ENCODE measurements at places on chromosomes 2 and 18.

- peak; percentile 54 for DNase-seq
These were observed 376.1 kb downstream of the IRS1 start for GRCh38 chr2:226423498-226423960.

- DNase-seq: no peak
These were observed 367.0 kb downstream of the STK39 start for GRCh38 chr2:167880415-167880814.

GRCh38 chr18:35159782-35160181, 81.1 kb upstream of the ZNF397 start:
- DNase-seq: no peak

DNA sequence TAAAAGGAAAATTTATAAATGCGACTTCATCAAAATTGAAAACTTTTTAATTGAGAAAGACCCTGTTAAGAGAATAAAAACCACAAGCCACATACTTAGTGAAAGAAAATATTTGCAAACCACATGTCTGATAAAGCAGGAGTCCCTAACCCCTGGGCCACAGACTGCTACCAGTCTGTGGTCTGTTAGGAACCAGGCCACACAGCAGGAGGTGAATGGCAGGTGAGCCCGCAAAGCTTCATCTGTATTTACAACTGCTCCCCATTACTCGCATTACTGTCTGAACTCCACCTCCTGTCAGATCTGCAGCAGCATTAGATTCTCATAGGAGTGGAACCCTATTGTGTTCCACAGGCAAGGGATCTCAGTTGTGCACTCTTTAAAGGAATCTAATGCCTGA, 95.5 kb upstream of the CRACDL start:
- DNase-seq: peak; percentile 2

DNA sequence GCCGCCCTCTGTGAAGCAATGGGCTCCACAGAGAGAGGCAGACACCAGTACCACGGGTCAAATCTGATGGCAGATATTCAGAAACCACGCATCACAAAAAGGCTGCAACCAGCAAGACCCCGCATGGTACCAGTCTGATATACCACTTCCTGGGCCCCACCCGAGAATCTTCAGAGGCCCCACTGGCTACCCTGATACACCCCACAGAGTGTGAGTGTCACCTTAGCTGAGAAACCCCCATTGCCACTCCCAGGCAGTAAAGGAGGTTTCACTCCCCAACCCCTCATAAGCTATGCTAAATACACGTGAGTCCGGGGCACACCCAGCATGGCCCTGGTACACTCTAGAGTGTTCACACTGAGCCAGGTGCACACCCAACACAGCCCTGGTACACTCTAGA, 160.0 kb downstream of the EIPR1 start:
- no peak for DNase-seq

GRCh38 chr2:113255140-113256070, 23.3 kb downstream of the PAX8 start:
- DNase-seq: no peak

GRCh38 chr2:139805441-139805840, 1025.3 kb upstream of the NXPH2 start:
- DNase-seq: peak; percentile 15

DNA sequence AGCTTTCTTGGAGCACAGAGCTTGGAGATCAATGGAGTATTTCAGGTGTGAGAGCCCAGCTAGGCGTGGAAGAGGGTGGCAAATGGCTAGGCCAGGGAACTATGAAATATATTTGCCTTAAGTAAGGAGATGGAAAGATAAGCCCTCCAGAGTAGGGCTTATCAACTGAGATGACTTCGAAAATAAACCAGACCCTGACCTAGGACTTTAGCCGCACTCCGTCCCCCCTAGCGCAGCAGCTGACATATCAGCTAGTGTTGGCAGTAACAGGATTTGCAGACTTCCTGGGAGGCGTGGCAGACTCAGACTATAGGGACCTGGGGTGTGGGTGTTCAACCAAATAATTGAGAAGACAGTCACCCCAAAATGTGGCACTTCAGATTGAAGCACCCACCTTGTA, 127.7 kb upstream of the EPAS1 start:
- DNase-seq: no peak

- no peak for DNase-seq
These were observed 43.5 kb downstream of the RAB3GAP1 start for GRCh38 chr2:135095591-135095990.

DNA sequence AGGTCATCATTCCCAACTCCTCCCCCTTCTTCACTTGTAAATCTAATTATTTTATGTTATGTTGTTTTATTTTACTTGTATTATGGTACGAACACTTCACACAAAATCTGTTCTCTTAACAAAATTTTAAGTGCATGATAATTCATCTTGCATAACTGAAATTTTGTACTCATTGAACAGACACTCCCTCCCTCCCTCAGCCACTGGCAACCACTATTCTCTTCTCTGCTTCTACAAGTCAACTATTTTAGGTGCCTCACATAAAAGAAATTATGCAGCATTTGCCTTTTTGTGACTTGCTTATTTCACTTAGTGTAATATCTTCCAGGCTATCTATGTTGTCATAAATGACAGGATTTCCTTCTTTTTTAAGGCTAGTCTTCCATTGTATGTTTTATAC, 30.4 kb upstream of the OSBPL6 start:
- DNase-seq: no peak

- DNase-seq: no peak
These were observed 19.0 kb downstream of the INO80C start for GRCh38 chr18:35478520-35479435.

- DNase-seq: no peak
These were observed 524.2 kb downstream of the TRIB2 start for GRCh38 chr2:13240789-13241487.

GRCh38 chr2:233185330-233185729, 66.1 kb upstream of the ATG16L1 start:
- DNase-seq: no peak

- DNase-seq: no peak
These were observed 42.9 kb downstream of the NCK2 start for GRCh38 chr2:105787376-105788318.

DNA sequence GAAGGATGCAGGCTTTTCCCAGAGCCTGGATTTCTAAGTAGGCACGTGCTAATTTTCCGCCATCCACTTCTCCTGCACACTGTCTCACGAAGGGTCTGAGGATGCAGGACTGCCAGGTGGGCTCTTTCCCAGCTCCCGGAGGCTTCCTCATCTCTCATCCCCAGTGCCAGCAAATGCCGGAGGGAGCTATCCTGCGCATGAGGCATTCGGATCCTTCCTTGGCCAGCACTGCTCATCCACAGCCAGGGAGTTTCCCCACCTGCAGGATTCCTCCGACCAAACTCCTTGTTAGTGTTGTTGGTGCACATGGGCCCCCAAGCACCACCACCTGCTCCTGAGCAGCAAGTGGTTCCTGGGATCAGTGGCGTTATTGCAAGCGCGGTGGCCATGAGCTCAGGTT, 5.0 kb downstream of the CNDP1 start:
- no peak for DNase-seq

DNA sequence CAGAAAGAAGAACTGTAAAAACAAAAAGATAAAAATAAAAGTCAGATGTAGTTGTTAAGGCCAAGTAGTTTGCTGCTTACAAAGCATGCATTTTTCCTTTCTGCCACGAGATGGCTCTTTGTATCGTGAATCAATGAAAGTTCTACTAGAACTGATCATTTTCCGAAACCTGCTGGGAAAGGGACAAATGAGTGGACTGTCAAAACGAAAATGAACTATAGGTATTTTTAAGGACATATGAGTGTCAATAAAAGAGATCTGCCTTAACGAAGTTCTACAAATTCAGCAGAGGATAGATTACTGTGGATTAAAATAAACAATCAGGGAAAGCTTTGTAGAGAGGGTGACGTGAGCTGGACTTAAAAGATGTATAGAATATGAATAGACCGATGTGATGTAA, 15.0 kb upstream of the ELOA2 start:
- no peak for DNase-seq

DNA sequence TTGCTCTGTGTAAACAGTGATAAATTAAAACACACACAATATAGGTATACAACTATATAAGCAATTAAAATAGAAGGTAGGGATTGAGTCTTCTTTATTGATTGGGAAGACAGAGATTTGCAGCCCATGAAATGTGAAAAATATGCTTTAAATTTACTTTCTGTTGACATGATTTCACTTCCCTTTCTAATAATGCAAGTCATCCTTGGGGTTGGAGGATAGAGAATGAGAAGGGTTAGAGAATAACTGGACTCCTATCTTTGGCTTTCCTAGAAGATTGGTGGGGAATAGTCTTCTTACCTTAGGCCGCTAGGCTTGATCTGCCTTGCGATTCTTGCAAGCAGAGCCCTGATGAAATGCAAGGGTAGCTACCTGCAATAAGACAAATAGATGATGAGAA, 339.8 kb downstream of the NYAP2 start:
- no peak for DNase-seq

DNA sequence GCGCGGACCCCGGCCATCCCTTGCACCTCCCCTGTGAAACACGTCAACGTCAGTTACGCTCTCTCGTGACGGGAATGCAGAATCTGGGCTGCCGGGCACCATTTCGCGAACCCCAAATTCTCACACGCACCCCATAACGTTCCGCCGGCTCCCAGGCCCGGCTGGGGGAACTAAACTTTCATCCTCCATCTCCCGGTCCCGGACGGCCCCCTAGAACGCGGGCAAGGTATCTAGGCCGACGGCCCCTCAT, 544 bp downstream of the DNAJC27 start:
- no peak for DNase-seq

DNA sequence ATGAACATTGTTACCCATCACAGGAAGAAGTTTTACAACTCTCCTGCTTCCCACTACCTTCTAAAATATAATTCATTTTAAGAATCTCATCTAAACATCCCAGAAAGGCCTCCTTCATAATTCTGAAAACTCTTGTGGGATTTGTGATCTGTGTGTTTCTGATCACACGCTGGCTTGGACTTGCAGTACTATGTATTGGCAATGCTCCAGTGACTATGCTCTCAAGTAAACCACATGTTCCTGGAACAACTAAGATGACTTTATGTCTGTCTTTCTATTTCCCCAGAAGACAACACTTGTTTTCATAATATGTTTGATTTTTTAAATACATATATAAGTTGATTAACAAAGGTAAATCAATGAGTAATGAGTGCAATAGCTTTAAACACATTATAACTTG, 376.6 kb upstream of the NETO1 start:
- no peak for DNase-seq

DNA sequence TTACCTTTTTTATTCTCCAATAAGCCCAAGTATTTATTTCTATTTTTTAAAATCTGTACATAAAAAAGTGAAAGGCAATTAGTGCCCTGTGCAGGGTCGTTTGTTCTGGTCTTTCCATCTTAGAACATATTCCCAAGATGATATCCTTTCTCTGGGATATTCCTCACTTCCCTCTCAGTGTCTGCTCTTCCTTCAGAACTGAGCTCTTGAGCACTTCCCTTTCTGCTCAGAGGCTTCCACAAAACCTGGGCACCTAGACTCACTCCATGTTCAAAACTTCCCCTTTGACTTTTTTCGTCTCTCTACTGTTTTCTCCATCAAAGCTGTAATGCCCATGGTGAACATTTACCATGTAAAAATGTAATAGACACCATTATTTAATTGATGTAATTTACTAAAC, 296.5 kb upstream of the TCF4 start:
- DNase-seq: no peak

- no peak for DNase-seq
These were observed 2.3 kb downstream of the TMEM182 start for GRCh38 chr2:102764083-102764482.

DNA sequence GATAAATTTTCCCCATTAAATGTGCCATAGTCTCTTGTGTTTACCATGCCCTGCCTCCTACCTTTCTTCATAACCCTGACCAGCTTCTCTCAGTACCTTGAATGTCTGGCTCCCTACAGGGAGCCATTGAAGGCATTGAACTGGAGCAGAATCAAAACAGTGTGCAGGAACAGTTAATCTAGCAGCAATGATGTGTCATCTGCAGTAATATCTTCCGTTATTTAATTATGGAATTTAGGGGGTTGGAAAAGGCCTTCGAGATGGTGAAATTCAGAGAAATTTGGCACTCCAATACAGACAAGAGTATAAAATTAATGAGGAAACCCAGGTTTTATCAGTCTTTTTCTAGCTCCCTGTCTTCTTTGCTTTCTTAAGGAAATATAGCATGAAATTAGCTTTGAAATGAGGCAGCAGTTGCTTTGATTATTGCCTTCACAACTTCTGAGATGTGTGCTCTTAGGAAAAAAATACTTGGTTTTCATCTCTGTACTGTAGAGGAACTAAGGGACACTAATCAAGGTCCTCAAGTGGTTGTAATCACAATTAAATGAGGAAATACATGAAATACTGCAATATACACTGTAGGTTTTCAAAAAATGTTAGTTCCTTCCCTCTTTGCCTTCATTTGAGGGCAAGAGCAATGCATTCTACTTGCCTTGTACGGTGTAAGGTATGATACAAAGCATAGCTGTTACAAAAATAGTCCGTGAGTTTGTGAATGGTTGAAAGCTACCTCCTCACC, 369.1 kb downstream of the SETBP1 start:
- no peak for DNase-seq

- DNase-seq: peak; percentile 30
These were observed 219.4 kb downstream of the MREG start for GRCh38 chr2:215793747-215794595.

DNA sequence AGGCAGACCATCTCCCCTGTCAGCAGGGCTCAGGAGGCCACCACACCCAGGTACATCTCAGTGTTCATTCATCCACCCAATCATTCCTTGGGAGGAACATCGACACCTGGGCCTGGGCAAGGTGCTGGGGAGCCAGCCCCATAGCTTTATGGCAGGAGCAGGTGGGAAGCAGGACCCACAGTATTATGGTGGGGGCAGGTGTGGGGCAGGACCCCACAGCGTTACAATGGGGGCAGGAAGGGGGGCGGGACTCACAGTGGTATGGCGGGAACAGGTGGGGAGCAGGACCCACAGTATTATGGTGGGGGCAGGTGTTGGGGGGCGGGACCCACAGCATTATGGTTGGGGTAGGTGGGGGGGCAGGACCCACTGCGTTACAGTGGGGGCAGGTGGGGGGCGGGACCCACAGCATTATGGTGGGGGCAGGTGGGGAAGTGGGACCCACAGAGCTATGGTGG, 128.9 kb upstream of the HS6ST1 start:
- DNase-seq: no peak

DNA sequence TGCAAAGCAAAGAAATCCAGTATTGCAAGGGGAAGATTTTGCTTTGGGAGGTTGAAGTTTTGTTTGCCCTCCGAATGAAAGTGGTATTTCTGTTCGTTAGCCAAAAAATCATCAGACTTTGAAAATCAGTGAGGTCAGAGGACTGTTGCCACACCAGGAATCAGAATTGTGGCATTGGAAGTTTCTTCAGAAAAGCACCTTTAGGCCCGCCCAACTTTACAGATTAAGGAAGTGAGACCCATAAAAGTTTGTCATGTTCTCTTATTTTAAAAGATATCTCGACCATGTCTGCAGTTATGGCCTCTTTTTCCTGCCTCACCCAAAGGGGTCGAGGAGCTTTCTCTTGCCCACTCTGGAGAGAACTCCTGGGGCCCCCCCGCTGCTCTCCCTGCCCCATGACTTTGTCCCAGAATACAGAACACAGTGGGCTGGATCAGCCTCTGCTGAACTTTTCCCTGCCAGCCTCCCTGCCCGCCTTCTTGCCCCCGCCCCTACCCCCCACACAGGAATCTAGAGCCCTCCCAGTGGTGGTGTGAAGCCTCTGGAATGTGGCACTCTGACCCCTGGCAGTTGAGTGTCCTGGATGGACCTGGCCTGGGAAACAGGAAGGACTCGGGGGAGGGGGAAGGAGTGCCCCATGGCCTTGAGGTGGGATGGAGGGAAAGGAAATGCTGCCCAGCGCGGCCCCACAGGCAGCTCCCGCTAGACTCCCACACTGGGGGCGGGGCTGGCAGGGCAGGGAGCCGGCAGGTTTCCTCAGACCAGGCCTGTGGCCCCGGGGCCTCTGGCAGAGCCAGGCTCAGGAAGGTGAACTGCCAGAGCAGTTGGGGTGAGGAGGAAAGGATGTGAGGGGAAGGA, 25.3 kb downstream of the CRIM1 start:
- DNase-seq: peak; percentile 66
